ENCODE measurements at places on chromosomes 5 and 9. TPM values are rescaled to one million over a fixed set of nuclear protein-coding genes. Genes with fewer than 3 reads are reported as not detected.

DNA sequence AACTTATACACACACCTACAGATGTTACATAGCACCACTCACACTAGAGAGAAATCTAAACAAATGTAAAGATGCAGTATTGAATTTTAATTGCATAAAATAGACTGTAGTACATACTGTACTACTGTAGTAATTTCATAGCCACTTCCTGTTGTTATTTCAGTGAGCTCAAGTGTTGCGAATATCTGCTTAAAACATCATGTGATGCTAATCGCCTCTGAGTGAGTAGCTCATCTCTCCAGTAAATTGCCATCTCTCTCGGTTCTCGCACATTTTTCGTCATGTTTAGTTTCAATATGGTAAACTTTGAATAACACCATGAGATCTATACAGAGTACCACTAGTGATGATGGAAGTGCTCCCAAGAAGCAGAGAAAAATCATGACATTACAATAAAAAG is 22.0 kb upstream of the ARHGEF28 start:
- H3K4me3 ChIP-seq: no peak overlapping the region
- no peaks in the 10 kb centered on the region for H3K27me3 ChIP-seq
- H3K36me3 ChIP-seq: no peaks in the 10 kb centered on the region
- H3K27ac ChIP-seq: no peak overlapping the region
- DNase-seq: no peak

GRCh38 chr9:86238861-86239770 is 20.3 kb downstream of the C9orf153 start:
- no peaks in the 10 kb centered on the region for H3K4me1 ChIP-seq
- no peak overlapping the region for H3K27ac ChIP-seq
- no peaks in the 10 kb centered on the region for H3K27me3 ChIP-seq
- no peak for DNase-seq

DNA sequence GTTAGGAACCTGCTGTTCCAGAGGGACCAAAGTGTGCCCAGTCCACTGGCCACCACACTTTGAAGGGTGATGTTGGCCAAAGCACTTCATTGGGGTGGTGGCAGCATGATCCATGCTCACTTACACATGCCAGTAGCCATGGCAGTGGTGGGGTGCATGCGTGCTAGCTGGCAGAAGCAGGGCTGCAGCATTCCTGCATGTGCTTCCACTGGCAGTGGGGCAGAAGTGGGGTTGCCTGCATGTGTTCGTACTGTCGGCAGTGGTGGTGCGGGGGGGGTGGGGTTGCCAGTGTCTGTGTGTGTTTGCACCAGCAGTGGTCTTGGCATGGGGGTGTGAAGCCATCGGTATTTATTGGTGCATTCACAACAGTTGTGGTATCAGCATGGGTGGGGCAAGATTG is 260.3 kb upstream of the ANKH start:
- no peak for DNase-seq
- H3K27ac ChIP-seq: no peak overlapping the region
- H3K36me3 ChIP-seq: no peaks in the 10 kb centered on the region
- H3K4me1 ChIP-seq: no peaks in the 10 kb centered on the region
- no peak overlapping the region for H3K4me3 ChIP-seq

DNA sequence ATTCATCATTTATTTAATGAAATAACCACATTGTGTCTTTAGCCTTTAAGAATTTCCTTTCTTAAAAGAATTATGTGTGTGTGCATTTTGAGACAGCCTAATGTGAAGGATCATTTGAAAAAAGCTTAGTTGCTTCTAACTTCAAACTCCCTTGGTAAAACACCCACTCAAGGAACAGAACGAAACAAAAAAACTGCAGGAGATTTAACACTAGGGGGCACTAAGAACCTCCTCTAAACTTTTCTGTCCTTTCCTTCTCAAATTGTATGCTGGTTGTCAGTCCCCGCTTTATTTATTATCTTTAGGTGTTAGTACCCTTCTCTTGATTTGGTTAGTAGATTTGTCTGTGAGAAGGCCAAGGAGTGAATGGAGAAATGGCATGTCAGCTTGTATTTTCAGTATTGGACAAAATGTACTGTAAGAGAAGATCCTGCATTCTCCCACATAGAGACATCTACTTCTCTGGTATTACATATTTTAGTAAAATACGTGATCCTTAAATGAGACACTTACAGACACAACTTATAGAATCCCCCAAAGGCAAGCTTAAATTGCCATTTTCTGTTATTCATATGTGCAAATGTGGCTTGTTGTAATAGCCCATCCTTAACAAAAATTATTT is 229.7 kb downstream of the MRPS30 start:
- H3K4me3 ChIP-seq: no peak overlapping the region
- H3K36me3 ChIP-seq: no peaks in the 10 kb centered on the region
- no peak overlapping the region for H3K27ac ChIP-seq

- H3K4me3 ChIP-seq: no peak overlapping the region
- H3K27me3 ChIP-seq: no peaks in the 10 kb centered on the region
- no peaks in the 10 kb centered on the region for H3K36me3 ChIP-seq
- no peak overlapping the region for H3K27ac ChIP-seq
- no peaks in the 10 kb centered on the region for H3K4me1 ChIP-seq
Observed at GRCh38 chr5:168177831-168178450, 113.5 kb upstream of the WWC1 start.

- no peak overlapping the region for H3K27ac ChIP-seq
- H3K27me3 ChIP-seq: no peaks in the 10 kb centered on the region
- no peaks in the 10 kb centered on the region for H3K4me1 ChIP-seq
- no peak overlapping the region for H3K4me3 ChIP-seq
- H3K36me3 ChIP-seq: peaks cover 4% of the 10 kb centered on the region
- no peak for DNase-seq
Observed at GRCh38 chr5:81209869-81210493, 23.1 kb upstream of the CKMT2 start.

GRCh38 chr5:168407211-168407610 is 79.1 kb upstream of the RARS1 start:
- H3K27me3 ChIP-seq: no peaks in the 10 kb centered on the region
- no peaks in the 10 kb centered on the region for H3K36me3 ChIP-seq
- peaks cover 16% of the 10 kb centered on the region for H3K4me1 ChIP-seq
- no peak for DNase-seq
- H3K27ac ChIP-seq: no peak overlapping the region

DNA sequence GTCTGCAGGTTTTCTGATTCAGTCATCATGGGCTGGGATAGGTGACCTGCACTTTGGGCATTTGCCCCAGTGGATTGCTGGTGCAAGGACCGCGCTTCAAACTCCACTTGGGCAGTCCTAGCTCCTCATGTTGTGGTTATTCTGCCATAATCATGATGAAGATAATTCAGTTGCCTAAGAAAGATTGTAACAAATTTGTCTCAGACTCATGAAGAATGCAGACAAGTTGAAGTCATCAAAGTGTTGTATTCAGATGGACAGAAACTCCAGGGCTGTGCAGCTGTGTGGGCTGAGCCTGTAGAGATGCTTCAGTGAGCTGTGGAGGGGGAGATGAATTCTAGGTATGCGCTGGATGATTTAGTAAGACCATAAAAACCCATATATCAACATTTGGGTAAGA is 38.5 kb downstream of the TARS1 start:
- H3K4me3 ChIP-seq: no peak overlapping the region
- H3K27ac ChIP-seq: no peak overlapping the region
- H3K36me3 ChIP-seq: peaks cover 11% of the 10 kb centered on the region
- no peaks in the 10 kb centered on the region for H3K27me3 ChIP-seq

GRCh38 chr9:77872863-77873262 is 158.7 kb downstream of the GNAQ start:
- H3K4me1 ChIP-seq: no peaks in the 10 kb centered on the region
- no peak overlapping the region for H3K27ac ChIP-seq
- H3K4me3 ChIP-seq: no peak overlapping the region
- H3K27me3 ChIP-seq: no peaks in the 10 kb centered on the region
- no peak for DNase-seq

GRCh38 chr9:121358751-121359150 is 11.3 kb downstream of the STOM start:
- H3K4me3 ChIP-seq: no peak overlapping the region
- peak overlapping the region; percentile 26 for H3K27ac ChIP-seq
- no peaks in the 10 kb centered on the region for H3K36me3 ChIP-seq
- no peaks in the 10 kb centered on the region for H3K27me3 ChIP-seq
- no peak for DNase-seq

- no peaks in the 10 kb centered on the region for H3K4me1 ChIP-seq
- no peak overlapping the region for H3K4me3 ChIP-seq
- no peak overlapping the region for H3K27ac ChIP-seq
Observed at GRCh38 chr5:2704806-2705645, 46.5 kb downstream of the IRX2 start.

- no peak for DNase-seq
- H3K4me1 ChIP-seq: no peaks in the 10 kb centered on the region
- no peaks in the 10 kb centered on the region for H3K27me3 ChIP-seq
- H3K27ac ChIP-seq: no peak overlapping the region
- H3K4me3 ChIP-seq: no peak overlapping the region
Observed at GRCh38 chr5:9641806-9642355, 11.7 kb upstream of the TAS2R1 start.

DNA sequence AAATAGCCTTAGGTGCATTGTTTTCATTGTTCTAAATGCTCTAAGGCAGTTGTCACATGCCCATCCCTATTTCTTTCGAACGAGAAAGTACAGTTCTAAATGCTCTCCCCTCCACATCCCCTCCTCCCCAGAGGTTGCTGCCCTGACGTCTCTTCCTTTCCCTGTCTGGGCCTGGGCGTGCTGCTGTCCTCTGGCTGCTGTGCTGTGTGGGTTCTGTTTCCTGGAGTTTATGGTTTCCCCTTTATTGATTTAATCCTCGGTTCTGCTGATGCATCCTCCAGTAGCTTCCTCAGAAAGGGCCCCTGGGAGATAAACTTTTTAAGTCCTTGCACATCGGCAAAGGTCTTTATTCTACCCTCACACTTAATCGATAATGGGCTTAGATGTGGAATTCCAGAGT is 48.8 kb downstream of the MVB12B start:
- no peaks in the 10 kb centered on the region for H3K27me3 ChIP-seq
- no peaks in the 10 kb centered on the region for H3K36me3 ChIP-seq
- peaks cover 5% of the 10 kb centered on the region for H3K4me1 ChIP-seq
- H3K27ac ChIP-seq: no peak overlapping the region
- H3K4me3 ChIP-seq: no peak overlapping the region
- DNase-seq: no peak

DNA sequence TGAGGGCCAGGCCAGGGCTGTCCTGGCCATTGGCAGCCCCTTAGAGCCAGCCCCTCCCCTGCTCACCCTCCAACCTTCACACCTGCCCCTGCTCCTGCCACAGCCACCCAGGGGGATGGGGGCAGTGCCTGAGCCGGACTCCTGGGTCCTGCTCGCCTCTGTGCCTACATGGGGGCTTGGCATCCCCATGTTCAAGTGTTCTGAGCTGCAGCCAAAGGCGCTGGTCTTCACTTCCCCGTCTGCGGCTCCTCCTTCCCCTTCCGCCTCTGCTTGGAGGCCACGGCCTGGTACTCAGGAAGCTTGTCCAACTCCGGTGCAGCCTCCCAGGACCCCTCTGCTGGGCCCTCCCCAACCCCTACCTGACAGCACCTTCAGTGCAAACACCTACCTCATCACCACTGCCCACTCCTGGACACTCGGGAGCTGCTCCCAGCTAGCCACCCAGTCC is 2.3 kb upstream of the DNLZ start:
- H3K27ac ChIP-seq: no peak overlapping the region
- no peak overlapping the region for H3K4me3 ChIP-seq
- H3K4me1 ChIP-seq: peaks cover 5% of the 10 kb centered on the region

DNA sequence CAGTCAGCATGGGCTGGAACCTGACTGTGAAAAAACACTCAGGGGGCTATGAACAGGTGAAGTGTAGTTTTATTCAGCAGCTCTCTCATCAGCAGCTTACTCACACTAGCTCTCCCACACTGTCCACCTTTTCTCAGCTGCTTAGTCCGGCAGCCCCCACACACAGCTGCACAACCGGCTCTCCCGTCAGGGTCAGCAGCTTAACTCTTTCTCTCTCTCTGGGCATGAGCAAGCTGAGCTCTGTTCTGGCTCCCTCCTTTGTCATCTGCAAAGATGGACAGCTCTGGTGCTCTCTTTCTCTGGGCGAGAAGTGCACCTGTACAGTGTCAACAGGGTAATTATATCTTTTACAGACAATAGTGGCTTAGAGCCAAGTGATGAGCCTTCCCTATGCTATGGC is 8.2 kb downstream of the DMAC1 start:
- H3K36me3 ChIP-seq: peaks cover 15% of the 10 kb centered on the region
- H3K27me3 ChIP-seq: no peaks in the 10 kb centered on the region
- H3K4me3 ChIP-seq: no peak overlapping the region
- no peaks in the 10 kb centered on the region for H3K4me1 ChIP-seq
- DNase-seq: no peak
- H3K27ac ChIP-seq: no peak overlapping the region

- no peak overlapping the region for H3K4me3 ChIP-seq
- no peaks in the 10 kb centered on the region for H3K4me1 ChIP-seq
- no peak overlapping the region for H3K27ac ChIP-seq
- no peaks in the 10 kb centered on the region for H3K27me3 ChIP-seq
- H3K36me3 ChIP-seq: no peaks in the 10 kb centered on the region
Observed at GRCh38 chr9:9002826-9003583, 1203.4 kb upstream of the DMAC1 start.

PAPPA gene
- total RNA-seq: not detected

BAAT gene
- not detected for total RNA-seq

LCN12 gene
- total RNA-seq: 1.3 TPM
